Stimulated activated CD8-positive, alpha-beta memory T cell treated with anti-CD3 and anti-CD28 coated beads, Interleukin-2, amount 100 ng/mL, for 1 hour (primary cell): ENCODE measurements at places on chromosomes 6 and 20.

DNA sequence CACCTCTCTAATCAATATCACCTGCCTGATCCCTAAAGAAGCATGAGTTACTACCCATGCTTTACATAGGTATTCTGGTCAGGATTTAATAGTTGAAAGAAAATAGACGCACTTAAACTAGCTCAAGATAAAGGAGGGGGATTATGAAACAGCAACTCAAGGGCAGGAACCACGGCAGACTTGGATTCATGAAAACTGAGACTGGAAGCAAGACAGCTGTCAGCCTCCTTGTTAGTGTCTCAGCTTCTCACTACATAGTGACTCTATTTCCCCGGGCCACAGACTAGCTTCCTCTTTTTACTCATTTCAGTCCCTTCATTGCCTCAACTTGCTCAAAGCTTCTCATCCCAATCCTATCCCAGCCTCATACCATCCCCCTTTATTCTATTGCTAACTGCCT lies 4.3 kb upstream of the SH3BGRL2 start:
- DNase-seq: no peak

DNA sequence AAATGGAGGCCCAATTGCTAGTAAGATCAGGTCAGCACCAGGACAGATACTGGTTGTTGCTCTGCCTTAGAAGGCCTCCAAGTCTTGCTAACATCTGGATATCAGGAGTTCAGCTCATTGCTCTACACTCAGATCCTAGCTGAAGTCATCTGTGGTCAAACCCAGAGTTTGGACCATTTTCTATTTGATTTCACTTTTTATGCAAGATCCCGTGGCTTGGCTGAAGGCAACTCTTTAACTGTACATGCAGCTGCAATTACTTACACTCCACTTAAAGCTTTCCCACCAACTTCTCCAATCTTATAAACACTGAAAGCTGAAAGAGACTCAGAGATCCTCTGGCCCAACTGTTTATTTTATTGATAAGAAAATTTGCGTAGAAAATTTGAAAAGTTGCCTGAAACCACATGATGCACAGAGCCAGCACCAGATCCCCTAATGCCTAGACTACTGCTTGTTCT lies 2.7 kb downstream of the SLC17A2 start:
- no peak for DNase-seq

DNA sequence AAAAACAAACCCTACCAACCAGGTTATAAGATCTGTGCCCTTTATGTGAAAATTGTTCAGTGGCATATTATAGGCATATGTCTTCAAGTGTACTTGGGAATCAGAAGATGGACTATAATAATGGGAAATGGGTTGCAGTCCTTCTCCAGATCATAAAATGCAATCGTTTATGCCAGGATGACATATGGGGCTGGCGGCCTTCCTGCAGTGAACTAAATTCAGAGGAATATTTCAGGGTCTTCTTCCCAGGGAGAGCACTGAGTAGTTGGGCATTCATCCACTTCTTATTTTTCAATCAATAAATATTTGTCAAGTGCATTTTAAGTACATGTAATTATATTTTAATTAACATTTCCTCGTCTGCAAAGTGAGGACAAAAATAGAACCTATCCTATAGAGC lies 176.2 kb upstream of the CNR1 start:
- no peak for DNase-seq

GRCh38 chr20:23870461-23870860 lies 9.1 kb downstream of the CST5 start:
- DNase-seq: no peak

- no peak for DNase-seq
Measured at GRCh38 chr20:47318586-47319516, 37.6 kb downstream of the ZMYND8 start.

DNA sequence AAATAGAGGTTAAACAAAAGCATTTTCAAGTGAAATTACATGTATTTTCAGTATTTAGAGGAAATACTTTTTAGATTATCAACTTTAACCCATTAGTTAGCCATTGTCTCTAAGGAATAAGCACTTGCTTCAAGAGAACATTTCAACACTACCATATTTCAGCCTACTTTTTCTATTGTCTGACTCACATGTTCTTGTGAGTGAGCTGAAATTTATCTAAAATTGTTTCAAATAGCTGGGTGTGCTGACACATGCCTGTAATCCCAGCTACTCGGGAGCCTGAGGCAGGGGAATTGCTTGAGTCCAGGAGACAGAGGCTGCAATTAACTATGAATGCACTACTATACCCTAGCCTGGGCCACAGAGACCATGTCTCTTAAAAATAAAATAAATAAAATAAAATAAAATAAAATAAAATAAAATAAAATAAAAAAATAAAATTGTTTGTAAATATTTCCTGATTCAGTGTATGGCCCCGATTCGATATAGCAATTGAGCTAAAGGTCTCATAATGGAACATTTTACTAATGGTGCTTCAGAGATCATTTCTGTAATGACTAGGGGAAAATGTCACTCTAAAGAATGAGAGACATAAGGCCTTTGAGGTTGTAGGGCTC lies 324.6 kb upstream of the PLCB4 start:
- no peak for DNase-seq

DNA sequence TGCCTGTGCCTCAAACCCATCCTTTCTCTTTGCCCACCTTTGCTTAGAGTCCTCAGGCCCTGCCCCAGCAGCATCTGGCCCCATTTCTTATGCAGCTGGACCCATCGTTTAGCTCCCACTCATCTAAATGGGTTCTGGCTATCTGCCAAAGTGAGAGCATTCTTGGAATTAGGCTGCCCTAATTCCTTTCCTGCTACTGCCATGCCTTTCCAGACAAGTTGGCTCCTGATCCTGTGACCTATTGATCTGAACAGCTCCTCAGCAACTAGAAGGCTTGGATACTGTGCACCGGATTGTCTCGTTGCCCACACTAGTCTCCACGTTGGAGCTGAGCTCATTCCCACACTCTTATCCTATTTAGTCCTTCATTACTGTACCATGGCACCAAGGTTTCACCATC lies 22.9 kb downstream of the DZANK1 start:
- DNase-seq: no peak

DNA sequence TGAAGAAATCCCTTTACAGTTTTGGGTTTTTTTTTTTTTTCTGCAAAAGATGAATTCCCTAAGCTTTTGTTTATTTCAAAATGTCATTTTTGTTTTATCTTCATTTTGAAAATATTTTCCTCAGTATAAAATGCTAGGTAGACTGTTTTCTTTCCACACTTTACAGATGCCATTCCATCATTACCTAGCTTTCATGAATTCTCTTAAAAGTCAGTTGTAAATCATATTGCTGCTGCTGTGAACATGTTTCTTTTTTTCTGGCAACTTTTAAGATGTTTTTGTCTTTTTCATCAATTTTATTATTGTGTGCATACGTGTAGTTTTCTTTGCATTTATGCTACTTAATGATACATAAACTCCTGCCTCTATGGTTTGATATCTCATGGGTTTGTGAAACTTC lies 168.3 kb downstream of the FAXC start:
- no peak for DNase-seq

DNA sequence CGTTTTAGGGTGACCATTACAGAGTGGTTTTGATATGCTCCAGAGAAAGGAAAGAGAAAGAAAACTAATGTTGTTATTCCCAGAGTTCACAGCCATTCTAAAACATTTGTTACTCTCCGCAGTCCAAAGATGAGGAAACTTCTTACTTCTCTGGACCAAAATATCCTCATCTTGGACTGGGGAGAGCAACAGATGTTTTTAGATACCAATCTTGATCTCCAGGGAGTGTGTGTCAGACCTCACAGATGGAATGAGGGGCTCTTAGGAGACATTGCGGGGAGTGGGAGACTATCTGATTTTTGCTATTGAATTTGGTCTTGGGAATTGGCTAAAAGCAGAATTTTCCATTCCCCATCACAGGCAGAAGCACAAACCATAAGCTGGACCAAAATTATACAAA lies 110.8 kb downstream of the TNFAIP3 start:
- no peak for DNase-seq

DNA sequence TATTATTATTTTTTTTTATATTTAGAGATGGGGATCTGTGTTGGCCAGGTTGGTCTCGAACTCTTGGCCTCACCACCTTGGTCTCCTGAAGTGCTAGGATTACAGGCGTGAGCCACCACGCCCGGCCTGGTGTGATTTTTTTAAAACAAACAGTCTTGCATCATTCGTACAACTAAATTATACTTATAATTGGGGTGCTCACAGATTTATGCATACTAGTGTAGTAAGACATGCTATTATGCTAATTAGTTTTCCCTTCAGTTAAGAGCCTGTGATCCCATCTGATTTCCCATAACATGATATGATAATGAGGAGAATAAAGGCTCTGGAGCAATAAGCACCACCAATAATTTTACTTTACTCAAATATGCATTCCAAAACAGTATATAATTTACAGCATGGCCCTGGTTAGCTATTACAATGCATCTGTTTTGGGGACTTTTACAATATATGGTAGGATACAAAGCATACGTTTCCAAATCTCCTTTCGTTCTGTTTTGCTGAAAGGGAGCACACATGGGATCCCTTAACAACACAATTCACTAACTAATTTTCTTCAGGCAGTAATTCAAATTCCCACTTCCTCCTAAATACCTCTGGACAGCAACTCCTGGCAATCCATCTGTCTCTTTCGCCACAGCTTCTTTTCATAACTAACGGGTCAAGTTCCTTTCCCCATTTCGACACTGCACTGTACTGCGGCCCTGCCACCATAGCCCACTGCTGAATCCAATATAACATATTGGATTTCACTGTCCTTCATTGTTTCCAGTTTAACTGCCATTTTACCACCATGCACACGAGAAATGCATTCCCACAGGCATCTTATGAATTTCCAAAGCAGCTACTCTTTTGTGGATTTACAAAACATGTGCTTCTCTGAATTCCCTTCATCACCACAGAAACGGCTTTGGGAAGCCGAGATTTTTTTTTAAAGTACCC lies 1.7 kb downstream of the NUDT3 start:
- no peak for DNase-seq

GRCh38 chr20:9087531-9088217 lies 18.8 kb downstream of the PLCB4 start:
- DNase-seq: no peak

- DNase-seq: no peak
Measured at GRCh38 chr20:17969884-17970409, 1.1 kb downstream of the MGME1 start.

DNA sequence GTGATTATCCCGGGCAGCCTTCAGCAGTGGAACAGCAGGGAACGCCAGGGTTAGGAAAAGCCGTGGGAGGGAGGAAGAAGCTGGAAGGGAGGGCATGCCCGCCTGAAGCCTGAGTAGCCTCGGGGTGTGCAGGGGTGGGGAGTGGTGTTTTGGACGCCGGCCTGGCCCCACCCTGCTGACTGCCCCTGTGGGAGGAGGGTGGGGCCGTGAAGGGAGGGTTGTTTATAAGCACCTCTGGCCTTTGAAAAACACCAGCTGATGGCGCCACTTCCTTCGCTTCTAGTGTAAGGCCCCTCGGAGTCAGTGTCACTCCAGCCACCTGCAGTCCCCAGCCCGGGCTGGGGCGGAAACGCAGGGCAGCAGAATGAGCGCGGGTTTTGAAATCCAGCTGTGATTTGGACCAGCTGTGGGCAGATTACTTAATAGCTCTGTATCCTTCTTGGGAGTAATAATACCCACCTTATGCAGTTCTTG lies 52.8 kb upstream of the BMP6 start:
- DNase-seq: no peak

DNA sequence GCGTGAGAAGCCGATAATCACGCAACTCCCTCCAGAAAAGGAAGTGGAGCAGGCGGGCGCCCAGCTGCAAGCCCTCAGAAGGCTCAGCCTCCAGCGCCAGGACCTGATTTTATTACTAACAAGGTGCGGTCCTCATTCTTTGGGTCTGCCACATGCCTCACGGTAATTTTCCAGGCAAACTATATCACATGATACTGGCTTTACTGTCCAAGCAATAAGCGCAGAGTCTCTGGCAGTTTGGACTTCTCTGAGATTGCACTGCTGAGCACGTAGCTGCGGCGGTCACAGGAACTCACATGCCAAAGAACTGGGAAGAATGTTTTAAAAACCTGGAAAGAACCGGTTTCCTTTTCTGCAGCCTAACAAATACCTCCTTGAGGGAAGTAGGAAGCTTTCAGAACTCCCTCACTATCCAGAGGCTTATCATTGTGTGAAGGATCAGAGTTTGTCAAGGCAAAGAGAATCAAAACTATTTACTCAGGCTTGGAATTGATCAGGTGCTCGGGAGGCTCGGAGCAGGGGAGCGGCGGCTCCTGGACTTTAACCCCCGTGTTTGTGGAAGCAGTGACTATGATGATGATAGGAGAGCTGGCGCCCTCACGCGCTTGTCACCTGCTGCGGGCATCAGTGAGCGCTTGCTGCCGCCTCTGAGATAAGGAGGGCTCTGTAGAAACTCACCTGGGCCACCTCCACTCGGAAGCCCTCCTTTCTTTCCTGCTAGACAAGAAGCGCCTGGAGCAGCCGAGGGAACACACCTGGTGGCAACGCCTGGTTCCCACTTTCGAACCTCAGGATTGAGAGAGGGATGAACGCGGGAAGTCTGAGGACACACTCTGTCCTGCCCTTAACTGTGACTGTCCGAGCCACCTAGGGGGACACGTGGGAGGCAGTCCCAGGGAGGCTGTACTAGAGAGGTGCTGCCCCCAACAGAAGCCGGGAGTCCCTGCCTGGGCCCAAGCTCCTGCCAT lies 27.2 kb upstream of the SYNJ2 start:
- DNase-seq: no peak

DNA sequence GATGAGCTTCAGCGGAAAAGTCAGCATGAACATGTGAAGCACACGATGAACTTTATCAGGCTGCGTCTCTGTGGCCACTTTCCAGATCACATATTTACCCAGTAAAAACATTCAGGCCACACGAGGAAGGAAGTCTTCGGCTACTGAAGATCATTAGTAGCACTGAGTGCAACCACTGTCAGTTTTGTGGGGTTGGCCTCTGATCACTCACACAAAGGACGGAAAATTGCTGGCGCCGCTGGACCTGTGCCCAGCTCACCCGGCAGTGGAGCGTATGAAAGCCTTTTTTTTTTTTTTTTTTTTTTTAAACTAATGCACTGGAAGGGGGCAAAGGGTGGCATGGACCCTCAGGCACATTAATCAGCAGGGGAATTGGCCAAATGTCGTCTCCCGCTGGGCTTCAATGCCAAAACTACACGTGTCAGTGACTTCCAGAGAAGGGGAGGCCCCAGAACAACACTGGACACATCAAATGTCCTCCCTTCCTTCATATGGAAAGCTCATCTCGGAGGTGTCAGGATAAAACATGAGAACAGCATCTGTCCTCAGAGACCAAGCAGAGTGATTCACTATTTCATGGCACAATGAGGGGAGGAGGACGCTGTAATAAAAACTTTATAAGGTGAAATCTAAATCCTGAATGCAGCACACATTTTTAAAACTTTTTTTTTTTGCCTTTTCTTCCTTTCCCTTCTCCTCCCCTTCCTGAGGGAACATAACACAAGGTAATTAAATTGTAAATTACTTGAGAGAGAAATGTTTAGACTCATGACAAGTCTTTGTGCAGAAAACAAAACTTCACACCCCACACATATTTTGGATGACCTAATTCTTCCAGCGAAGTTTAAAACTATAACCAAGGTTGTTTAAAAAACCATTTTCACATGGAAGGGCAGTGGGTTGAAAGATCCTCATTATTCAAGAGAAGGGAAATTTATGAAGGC lies 223.4 kb downstream of the FOXC1 start:
- DNase-seq: no peak
